ENCODE measurements at places on chromosomes 6 and 20.

DNA sequence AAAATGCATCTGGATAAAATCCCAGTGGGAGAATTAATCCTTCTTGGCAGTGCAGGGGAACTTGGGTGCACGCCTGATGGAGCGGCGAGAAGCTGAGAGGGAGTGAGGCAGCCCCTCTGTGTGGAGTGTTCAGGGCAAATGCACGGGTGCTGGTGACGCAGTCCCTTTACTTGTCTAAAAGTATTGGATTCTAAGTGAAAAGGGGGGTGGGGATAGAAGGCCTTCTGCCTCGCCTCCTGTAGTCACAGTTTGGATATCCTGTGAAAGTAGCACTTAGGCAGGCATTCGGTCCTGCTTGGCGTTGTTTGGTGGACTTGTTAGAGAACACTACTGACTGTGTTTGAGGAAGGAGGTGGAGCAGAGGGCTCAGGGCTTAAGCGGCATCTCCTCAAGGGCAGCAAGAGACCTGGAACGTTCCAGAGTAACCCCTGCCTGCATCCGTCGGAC, 39.3 kb downstream of the PHACTR3 start:
- no peak for DNase-seq

GRCh38 chr6:83589076-83589475, 76.7 kb downstream of the PRSS35 start:
- no peak for DNase-seq

GRCh38 chr6:105163183-105163582, 16.6 kb downstream of the POPDC3 start:
- DNase-seq: no peak

- DNase-seq: no peak
Measured at GRCh38 chr6:132300323-132300949, 100.8 kb downstream of the MOXD1 start.

DNA sequence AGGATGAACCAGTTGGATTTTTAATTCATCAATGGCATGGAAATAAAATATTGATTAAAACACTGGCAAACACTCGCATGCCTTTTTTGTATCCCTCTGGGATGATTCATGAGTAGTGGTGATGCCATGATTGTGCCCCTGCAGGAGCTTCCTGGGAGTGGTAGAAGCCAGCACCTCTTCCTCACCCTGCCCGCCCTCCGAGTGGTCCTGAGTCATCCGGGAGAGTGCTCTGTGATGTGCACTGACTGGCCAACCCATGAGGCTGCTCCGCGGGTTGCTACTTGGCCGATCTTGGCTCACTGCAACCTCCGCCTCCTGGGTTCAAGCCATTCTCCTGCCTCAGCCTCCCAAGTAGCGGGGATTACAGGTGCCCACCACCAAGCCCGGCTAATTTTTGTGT, 27.4 kb downstream of the GJA10 start:
- DNase-seq: no peak

DNA sequence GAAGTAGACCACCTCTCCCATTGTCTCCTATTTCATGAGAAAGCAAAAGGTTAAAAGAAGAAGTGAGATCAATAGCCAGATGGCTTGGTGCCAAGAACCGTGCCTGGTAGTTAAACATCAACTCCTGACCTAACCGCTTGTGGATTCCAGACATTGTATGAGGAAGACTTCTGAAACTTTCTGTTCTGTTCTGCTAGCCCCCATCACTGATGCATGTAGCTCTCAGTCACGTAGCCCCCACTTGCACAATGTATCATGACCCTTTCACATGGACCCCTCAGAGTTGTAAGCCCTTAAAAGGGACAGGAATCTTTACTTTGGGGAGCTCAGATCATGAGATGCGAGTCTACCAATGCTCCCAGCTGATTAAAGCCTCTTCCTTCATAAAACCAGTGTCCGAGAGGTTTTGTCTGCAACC, 301.2 kb downstream of the RNGTT start:
- DNase-seq: no peak

DNA sequence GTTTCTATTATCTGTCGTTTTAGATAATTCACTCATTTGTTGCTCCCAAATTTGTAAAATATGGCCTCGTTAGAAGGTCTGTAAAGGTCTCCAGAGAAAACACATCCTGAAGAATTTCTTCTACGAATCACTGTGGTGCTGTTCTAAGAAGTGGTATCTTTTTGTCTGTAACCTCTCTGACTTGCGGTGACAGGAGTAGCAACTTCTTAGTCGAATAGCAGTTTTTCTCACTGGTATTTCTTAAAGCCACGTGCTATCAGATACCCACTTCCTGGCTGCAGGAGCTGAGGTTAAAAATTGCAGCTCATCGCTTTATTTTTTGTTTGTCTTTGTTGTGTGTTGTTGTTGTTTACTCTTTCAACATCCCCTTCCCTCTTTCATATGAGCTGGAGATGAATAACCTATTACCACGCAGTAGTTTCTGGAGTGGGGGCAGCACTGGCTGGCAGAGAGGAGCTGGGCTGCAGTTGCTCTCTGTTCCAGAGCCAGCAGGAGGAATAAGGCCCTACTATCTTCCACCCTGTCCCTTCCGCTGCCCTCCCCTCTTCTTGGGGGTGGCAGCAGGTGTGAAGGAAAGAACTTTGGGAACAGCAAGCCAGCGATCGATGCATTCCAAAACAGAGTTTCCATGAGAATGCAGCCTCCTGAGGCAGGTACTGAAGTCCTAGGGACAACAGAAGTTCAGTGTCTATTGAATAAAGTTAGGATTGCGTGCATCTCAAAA, 64.7 kb downstream of the C6orf118 start:
- DNase-seq: no peak

DNA sequence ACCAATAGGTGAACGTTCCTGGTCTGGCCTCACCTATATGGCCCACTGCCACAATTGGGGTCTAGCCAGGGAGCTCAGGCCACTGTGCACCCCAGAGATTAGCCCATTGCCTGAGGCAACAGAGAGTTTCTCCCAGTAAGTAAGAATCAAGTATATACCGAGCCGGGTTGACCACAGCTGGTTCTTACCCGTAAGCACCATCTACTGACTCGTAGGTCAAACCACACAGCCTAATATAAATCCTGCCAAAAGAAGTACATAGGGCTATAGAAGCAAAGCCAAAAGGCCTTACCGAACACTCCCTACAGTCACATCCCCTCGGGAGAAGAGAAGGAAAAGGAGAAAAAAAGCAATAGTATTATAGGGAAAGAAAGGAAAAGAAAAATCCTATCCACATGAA, 463.6 kb upstream of the GJE1 start:
- DNase-seq: no peak

DNA sequence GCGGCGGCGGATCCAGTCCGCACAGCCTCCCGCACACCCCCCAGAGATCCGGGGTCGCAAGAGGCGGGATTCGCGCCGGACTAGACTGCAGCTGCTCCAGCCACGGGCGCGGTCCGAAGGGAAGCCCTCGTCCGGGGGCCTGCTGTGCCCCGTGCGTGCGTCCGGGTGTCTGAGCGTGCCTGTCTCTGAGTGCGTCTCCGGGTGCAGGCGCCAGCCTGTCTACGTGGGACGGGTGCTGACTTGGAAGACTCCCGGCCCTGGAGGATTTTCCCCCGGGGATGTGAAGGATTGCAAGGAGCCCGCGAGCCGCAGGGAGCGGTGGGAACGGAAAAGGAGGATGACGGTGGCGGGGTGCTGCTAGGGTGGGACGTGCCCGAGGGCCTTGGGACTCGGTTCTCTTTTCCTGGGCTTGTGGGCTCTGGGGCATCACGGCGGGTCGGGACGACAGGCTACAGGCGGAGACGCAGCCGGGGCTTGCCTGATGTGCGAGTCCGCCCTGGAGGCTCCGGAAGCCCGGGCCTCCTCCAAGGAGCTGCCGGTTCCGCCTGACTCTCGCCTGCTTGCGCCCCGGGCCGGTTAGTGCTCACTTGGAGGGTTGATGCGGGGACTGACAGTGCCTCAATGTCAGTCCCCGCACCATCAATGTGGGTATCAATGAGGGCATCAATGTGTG, 5.7 kb downstream of the MAFB start:
- DNase-seq: no peak

- DNase-seq: no peak
Measured at GRCh38 chr20:45080867-45081624, 19.9 kb downstream of the KCNS1 start.

- no peak for DNase-seq
Measured at GRCh38 chr6:7060769-7061516, 46.8 kb upstream of the RREB1 start.

- no peak for DNase-seq
Measured at GRCh38 chr6:131979515-131980337, 28.6 kb upstream of the CCN2 start.

GRCh38 chr6:69285054-69285453, 511.8 kb downstream of the LMBRD1 start:
- DNase-seq: no peak

DNA sequence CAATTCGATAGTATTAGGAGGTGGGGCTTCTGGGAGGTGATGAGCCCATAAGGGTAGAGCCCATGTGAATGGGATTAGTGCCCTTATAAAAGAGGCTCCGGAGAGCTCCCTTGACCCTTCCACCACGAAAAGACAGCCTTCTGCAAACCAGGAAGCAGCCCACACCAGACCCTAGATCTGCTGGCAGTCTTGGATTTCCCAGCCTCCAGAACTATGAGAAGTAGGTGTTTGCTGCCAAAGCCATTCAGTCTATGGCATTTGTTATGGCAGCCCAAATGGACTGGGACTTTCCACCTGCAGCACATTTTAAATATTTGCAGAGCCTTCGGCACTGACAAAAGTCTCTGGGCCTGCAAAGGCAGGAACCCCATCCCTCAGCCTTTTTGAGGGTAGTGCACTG, 11.8 kb upstream of the SFT2D1 start:
- DNase-seq: no peak

Measured in stimulated activated CD8-positive, alpha-beta memory T cell treated with anti-CD3 and anti-CD28 coated beads, Interleukin-4, amount 100 ng/mL, for 24 hours (primary cell).